ENCODE measurements at places on chromosomes 1 and 21. TPM values are rescaled to one million over a fixed set of nuclear protein-coding genes. Genes with fewer than 3 reads are reported as not detected.

DNA sequence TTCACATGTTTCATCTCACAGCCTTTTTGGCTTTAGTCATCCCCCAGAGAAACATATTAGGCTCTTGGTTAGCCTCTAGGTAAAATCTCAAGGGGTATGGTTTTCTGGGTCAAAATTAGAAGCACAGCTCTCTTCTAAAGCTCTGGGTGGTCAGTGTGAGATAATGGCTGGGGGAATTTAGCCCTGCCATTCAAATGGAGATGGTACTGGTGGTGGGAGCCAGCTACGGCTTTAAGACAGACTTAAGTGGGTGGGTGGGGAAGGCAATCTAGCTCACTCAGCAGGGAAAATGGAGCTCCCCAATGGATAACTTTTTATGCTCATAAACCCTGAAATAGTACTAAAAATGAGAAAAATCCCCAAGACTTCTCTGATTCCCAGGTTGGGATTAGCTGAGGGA is 5.7 kb downstream of the TEX38 start:
- DNase-seq = no peak

MAP3K6 gene
- 24.2 TPM for total RNA-seq

KCNJ9 gene
- not detected for total RNA-seq

DNA sequence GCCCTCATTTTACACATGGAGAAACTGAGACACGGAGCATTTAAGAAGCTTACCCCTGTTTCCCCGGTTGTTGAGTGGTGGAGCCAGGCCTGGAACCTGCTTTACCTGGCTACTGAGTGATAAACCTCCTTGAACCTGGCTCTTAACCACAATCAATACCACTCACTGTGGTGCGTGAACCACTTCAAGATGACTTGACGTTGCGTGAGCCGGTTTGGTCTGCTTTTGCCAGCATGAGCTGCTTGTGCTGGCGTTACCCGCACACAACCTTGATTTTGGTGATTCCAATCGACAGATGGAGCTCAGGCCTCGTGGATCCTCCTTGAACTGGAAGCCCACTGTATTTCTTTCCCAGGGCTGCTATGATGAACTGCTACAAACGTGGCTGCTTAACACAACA is 6.1 kb upstream of the TINAGL1 start:
- DNase-seq = no peak

All from fibroblast of villous mesenchyme (primary cell).